Fibroblast of gingiva (primary cell): ENCODE measurements at places on chromosomes 7 and 10.

- peak; percentile 56 for DNase-seq
Measured at GRCh38 chr7:30931161-30931928, 19.7 kb downstream of the AQP1 start.

GRCh38 chr10:124579011-124579399, 117.4 kb downstream of the LHPP start:
- peak; percentile 16 for DNase-seq

- peak; percentile 77 for DNase-seq
Measured at GRCh38 chr10:46787321-46787615, 124.0 kb upstream of the PTPN20 start.

GRCh38 chr7:50749896-50750295, 32.8 kb downstream of the GRB10 start:
- DNase-seq = no peak

GRCh38 chr10:23318359-23318758, 26.2 kb downstream of the C10orf67 start:
- no peak for DNase-seq

- no peak for DNase-seq
Measured at GRCh38 chr10:4635883-4636282, 190.1 kb upstream of the AKR1E2 start.

DNA sequence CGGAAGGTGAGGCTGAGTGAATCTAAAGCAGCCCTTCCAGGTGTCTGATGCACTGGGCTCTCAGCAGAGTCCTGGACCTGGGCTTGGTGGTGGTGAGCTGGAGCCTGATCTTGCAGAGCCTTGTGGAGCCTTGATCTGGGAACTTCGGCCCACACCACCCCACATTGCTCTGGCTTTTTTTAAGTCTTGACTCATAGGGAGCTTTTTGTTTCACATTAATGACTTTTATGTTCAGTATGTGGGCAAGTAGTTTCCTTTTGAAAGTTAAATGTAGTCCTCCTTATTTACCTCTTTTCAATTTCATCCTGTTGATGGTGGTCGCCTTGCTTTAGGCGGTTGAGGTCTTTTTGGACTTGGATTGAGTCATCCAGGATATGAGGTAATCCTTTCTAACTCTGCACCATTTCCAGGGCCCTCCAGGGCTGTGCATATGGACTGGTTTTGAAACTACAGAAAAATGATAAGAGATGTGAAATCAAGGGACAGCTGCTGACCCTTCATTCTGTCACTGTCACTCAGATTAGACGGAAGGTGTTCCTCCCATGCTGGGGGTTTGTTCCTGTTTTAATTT, 2.9 kb upstream of the NRAP start:
- DNase-seq = no peak

DNA sequence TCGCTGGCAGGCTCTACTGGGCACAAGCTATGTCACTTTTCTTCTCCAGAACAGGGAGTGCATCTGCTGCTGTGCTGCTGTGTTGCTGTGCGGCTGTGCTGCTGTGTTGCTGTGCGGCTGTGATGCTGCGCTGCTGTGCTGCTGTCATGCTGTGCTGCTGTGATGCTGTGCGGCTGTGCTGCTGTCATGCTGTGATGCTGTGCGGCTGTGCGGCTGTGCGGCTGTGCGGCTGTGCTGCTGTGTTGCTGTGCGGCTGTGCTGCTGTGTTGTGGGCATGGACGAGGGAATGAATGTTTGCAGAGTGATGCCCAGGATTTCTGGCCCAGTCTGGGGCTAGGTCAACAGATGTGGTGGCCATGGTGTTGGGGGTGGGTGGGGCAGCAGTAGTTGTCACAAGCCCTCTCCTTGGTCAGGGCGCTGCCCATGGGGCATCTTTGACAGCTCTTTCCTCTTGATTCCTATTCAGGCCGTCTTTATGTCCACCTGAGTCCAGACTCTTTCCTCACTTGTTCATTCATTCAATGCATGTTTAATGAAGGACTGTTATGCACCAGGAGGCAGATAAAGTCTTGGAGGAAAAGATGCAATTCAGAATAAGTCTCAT, 55.6 kb downstream of the C10orf120 start:
- no peak for DNase-seq

DNA sequence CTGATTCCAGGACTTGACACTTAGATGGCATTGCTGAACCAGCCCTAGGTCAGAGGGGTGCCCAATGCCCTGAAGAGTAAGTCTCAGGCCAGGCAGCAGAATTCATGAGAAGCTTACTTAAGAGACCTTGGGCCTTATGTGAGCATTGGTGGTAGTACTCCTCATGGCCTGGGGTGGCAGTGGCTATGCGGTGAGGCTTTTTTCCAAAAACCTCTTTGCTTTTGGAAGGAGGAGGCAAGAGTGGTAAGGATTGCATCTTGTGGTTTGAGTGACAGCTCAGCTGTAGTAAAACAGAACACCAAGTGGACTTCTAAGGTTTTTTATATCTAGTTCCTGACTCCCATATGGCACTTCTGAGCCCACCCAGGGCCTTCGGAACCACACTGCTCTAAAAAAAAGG, 459.0 kb upstream of the STEAP1 start:
- DNase-seq = no peak
